ENCODE measurements at places on chromosomes 2 and 18.

- no peak for DNase-seq
Measured at GRCh38 chr2:50221106-50221505, 810.8 kb downstream of the NRXN1 start.

- no peak for DNase-seq
Measured at GRCh38 chr2:26345283-26345544, 729 bp upstream of the SELENOI start.

DNA sequence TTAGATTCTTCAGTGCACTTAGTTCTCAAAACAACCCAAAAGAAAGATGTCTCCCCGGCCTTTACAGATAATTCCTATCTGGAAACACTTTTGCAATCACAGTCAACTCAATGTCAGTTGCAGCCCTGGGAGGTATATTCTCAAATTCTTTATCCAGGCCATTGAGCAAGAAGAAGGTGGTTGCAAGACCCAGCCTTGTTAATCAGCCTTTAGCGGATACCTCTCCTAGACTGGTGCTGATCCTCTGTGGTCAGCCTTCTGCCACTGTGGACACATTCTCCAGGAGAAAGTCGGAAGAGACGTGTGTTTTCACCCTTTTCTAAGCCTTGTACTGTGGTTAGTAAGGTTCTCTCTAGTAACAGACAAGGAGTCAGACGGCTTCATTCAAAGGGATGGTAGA is 7.8 kb upstream of the FZD7 start:
- no peak for DNase-seq

DNA sequence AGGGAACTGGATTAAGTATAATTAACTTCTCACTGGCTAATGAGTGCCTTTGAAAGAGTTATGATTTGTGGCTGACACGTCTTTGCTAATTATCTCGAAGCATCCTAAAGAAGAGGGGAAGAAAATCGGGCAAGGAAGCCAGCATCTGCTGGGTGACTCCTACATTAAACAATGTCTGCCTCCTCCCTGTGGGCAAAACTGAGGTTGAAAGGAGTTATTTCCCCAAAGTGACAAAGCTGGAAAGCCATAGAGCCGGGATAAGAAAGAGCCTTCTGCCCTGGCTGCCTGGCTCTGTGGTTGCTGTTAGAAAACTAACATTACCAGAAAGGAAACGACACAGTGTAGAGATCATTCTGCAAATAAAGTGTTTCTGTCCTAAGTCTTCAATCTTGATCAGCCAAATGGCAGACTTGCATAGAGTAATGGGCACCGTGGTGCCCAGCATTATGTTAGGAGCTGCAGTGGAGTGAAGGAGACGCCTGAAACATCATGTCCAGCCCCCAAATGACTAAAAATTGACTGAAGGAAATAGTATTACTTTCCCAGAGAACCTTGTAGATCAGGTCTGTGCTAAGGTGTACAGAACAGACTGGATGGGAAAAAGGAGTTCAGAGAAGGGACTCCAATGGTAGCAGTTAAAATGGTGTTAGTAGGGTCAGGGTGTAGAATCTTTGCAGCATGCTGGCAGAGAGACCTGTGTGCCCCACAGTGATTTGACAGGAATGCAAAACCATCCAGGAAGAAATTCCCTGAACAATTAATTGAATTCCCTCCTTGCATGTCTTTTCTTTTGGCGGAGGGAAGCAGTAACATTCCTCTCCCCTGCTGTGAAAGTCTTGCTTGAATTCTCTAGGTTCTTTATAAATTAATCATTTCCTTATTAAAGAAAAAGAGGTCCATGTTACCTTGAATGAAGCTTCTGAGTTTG is 44.4 kb downstream of the ALPK2 start:
- DNase-seq = no peak

GRCh38 chr2:207143215-207144172 is 22.3 kb downstream of the KLF7 start:
- DNase-seq = peak; percentile 27

DNA sequence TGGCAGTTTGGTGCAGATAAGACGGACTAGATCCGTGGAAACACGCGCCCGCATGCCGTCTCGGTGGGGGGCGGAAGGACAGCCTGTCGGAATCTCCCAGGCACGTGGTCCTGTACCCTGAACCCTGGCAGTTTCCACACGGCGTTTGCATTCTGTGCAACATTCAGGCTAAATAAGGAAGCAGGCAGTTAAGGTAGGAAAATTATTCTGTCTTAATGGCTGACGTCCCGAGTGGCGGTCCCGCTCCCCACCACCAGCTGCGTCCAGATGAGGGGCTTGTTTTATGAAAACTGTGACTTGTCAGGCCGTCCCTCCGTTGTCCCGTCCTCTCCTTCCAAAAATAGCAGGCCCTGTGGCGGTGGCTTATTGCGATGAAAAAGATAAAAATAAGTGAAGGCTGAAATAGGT is 120.2 kb downstream of the NFATC1 start:
- no peak for DNase-seq

GRCh38 chr2:30612371-30612770 is 165.3 kb downstream of the LCLAT1 start:
- no peak for DNase-seq

DNA sequence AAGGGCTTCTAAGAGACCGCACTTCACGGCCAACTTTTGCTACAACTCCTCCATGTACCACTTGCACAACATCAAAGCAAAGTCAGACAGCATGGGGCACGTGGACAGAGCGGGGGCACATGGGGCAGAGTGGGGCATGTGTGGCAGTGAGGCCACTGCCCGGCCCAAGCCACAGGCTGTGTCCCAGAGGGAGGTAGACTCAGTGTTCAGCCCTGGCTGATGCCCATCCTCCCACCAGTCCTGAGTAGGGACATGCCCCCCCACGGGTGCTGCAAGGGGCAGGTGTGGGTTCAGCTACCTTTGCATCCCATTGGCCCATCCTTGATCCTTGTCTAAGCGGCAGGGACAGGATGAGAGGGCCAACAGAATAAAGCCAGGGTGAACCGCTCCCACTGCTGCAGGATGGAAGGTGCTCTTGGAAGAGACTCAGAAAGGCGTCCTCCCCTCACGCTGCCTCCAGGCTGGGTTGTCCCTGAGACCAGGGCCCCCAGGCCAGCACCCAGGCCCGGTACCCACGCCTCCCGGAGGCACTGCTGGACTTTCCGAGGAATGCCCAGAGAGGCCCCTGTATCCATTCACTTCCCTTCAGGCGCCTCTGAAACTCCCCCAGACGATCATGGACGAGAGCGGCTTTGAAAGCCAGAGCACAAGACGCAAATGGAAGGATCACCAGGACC is 218.2 kb downstream of the NDUFA10 start:
- no peak for DNase-seq

Measured in HEK293T (cell line).